ENCODE measurements at places on chromosomes 4 and X.
A peak's percentile ranks its signal among the peaks of the same experiment; 100 is the strongest.

DNA sequence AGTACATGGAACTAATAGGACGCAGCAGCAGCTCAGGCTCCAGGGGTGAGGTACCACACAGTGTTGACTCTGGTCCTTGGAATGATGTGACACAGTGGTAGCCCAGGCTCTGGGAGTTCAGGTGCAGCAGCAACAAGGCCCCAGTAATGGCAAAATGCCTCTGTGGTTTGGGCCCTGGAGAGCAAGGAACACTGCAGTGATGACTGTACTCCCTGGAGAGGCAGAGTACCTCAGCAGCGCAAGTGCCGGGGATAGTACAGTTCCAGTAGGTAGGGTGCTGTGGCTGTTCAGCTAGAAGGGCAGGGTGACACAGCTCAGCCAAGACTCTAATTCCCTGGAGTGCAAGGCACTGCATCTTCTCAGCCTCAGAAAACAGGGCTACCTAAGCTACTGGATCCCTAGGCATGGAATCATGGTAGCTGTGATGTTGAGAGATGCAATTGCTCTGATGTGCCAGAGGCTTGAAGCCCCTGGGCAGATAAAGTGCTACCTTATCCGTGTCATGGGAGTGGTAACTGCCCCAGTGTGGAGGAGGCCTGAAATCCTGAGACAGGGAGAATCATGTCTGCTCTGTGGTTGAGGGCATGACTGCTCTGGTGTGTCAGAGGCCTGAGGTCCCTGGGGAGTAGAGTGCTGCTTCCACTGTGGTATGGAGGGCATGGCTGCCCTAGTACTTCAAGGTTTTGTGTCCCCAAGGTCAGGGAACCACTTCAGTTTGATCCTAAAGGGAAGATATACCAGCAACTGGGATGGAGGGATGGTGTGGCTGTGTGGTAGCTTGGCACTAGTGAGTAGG, 55.2 kb downstream of the AREG start:
- DNase-seq: peak; percentile 73

GRCh38 chr4:69765751-69766150, 5.3 kb upstream of the SULT1B1 start:
- no peak for DNase-seq

GRCh38 chrX:57267308-57267707, 19.2 kb upstream of the FAAH2 start:
- no peak for DNase-seq

DNA sequence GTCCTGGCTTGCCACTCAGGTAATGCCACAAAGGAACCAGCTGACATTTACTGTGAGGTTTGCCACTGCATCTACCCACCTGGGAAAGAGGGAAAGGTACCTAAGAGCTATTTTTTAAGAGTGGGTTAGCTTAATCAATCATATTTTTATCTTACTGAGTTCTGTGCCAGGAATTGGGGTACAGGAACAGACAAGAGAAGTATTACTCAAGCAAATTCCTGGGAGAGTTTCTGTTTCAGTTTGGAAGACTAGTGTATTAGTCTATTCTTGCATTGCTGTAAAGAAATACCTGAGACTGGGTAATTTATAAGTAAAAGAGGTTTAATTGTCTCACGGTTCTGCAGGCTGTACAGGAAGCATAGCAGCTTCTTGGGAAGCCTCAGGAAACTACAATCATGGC, 23.2 kb downstream of the PSMD10 start:
- DNase-seq: no peak

- peak; percentile 58 for DNase-seq
These were observed 951.1 kb downstream of the FAT4 start for GRCh38 chr4:126265888-126266287.

- no peak for DNase-seq
These were observed 88.0 kb downstream of the PRRG1 start for GRCh38 chrX:37437160-37437559.

- peak; percentile 49 for DNase-seq
These were observed 92.3 kb downstream of the PRDM5 start for GRCh38 chr4:120830204-120830603.

DNA sequence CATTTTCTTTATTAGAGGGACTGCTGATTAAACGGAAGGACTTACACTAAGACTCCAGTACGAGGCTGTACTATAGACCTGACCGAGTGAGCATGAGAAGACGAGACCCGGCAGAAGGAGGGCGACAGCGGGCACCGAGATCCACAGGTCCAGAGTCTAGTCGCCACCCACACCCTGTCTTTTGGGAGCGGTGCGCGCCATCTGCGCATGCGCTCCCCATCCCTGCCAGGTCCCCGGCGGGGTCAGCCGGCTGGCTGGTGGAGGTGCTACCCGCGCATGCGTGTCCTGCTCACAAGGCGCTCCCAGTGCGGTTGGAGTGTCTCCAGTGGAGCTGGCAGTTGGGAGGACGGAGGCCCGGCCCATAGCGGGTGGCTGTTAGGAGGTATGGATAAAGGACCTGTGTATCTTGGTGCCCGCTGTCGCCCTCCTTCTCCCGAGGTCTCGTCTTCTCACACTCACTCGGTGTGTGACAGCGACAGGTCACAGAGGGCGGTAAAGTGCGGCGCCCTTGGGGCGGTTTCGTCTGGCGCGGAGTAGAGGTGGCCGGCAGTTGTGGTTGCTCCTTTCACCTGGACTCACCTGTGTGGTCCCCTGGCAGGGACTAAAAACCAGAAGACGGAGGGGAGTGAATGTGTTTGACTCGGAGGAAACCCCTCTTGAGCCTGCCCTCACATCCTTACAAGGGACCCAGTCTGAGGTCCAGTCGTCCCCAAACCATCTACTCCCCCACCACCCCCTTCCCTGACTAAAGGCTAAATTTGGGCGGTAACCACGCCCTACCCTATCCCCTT, 7.6 kb upstream of the HSD17B10 start:
- DNase-seq: peak; percentile 66

DNA sequence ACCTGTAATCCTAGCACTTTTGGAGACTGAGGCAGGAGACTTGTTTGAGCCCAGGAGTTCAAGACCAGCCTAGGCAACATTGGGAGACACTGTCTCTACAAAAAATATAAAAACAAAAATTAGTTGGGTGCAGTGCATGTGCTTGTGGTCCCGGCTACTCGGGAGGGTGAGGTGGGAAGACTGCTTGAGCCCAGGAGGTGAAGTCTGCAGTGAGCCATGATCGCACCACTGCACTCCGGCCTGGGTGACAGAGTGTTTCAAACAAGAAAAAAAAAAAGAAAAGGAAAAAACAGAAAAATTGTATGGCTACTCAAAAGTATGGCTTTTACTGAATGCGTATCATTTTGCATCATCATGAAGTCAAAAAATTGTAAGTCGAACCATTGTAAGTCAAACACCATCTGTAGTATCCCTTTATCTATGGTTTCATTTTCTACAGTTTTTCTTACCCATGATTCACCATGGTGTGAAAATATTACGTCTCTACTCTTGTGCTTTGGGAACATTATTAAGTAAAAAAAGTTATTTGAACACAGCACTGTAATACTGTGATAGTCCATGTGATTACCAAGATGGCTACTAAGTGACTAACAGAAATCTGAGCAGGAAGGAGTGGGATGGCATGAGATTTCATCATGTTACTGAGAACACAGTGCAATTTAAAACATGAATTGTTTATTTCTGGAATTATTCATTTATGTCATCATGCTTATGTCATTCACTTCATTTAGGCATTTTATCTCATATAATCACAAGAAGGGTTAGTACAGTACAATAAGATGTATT, 26.5 kb upstream of the MANBA start:
- DNase-seq: peak; percentile 87

GRCh38 chr4:42633605-42634388, 23.1 kb downstream of the ATP8A1 start:
- DNase-seq: no peak

- no peak for DNase-seq
These were observed 4.0 kb downstream of the DCLK2 start for GRCh38 chr4:150082241-150082640.

GRCh38 chrX:77900688-77901087, 1.4 kb downstream of the COX7B start:
- peak; percentile 28 for DNase-seq

DNA sequence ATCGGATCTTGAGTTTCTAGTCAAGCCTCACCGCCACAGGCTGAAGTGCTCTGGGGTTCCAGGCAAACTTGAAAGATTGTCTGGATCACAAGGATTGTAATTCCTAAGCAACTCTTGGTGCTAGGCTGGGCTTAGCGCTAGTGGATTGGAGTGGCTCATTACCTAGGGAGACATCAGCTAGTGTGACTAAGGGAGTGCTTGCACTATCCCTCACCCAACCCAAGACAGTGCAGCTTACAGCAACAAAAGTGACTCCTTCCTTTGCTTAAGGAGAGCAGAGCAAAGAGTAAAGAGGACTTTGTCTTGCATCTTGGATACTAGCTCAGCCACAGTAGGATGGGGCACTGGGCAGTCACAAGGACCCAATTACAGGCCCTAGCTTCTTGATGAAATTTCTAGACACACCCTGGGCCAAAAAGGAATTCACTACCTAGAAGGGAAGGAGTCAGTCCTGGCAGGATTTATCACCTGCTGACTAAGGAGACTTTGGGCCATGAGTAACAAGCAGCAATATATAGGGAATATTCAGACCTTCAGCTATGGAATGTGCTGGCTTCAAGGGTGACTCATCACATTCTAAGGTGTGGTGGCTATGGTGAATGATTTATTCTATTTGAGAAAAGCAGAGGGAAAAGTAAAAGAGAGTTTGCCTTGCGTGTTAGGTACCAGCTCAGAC, 1212.4 kb downstream of the PCDH18 start:
- DNase-seq: no peak

DNA sequence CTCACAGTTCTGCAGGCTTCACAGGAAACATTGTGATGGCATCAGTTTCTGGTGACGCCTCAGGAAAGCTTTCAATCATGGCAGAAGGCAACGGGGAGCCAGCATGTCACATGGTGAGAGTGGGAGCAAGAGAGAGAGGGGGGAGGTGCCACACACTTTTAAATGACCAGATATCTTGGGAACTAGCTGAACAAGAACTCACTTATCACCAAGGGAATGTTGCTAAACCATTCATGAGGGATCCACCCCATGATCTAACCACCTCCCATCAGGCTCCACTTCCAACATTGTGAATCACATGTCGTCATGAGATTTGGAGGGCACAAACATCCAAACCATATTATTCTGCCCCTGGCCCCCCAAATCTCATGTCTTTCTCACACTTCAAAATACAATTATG, 43.3 kb upstream of the GPR173 start:
- DNase-seq: peak; percentile 11

DNA sequence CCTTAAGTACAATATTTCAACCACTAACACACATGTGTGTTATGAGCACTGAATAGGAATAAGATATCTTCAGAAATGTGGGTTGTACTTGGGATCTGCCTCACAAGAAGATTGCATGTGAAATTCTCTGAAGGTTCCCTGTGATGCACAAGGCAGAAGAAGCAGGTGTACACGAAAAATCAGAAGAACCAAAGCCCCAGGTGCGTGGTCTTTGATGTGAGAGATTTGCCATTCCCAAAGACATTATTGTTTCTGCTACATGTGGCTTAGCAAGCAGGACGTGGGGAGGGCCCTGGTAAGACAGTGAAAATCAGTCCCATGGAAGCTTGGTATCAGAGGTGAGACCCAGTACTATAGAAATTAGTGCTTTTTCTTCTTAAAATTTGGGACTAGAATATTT, 13.0 kb upstream of the SPRY1 start:
- no peak for DNase-seq

DNA sequence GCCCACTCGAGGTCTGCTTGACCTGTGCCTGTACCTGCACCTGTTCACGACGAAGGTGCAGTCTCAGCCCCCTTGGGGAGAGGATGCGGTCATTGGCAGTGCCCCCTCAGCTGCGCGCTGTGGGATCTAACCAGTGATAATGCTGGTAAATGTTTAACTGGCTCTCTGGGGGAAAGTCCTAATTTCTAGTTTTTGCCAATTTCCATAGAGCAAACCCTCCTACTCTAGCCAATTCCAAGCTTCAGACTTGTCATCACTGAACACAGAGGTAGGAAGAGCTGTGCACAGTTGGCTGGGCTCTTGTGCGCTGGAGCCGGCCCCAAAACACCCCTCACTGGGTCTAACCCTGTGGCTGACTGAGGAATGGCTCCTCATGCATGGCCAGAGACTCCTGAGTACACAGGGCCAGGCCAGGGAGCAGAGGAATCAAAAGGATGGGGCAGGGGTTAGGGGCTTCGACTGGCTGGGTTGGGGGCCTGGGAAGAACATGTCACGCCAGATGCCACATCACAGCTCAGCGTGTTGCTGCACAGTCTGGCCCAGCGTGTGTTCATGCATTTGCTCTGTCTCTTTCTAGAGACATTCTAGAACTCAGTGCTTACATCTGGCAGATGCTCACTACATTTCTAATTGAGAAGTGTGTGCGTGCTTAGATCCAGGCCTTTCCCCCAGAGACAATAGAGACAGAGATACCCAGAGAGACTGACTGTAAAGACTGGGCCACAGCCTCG, 270.8 kb downstream of the BCOR start:
- DNase-seq: no peak

GRCh38 chr4:76210452-76210851, 3.2 kb downstream of the SCARB2 start:
- no peak for DNase-seq

DNA sequence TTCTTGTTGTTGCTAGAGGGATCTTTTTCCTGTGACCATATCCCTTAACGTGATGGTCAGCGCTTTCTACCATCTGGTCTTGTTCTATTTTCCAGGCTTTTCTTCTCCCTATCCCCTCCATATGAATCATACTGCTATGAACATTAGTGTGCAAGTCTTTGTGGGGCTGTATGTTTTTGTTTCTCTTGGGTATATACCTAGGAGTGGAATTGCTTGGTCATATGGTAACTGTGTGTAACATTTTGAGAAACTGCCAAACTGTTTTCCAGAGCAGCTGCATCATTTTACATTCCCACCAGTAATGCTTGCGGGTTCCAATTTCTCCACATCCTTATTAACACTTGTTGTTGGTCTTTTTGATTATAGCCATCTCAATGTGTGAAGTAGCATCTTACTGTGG, 121.4 kb downstream of the SPRY1 start:
- DNase-seq: peak; percentile 47

GRCh38 chr4:14277505-14277904, 650.0 kb upstream of the BOD1L1 start:
- DNase-seq: no peak

- no peak for DNase-seq
These were observed 77.5 kb downstream of the ENOX2 start for GRCh38 chrX:130825525-130825924.

DNA sequence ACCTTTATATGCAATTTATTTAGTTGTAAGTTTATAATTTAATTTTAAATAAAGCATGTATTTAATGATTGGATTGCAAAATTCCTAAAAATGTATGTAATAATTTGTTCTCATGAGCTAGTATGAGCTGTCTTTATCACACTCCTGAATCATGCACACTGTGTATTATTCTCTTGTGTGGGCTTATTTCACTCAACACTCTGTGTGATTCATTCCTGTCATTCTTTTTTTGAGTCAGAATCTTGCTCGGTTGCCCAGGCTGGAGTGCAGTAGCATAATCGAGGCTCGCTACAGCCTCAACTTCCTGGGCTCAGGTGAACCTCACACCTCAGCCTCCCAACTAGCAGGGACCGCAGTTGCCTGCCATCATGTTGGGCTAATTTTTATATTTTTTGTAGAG, 123.1 kb upstream of the SLC34A2 start:
- peak; percentile 8 for DNase-seq

- DNase-seq: no peak
These were observed 12.5 kb downstream of the METAP1 start for GRCh38 chr4:99008051-99008450.

Data from fibroblast of mammary gland (primary cell).